ENCODE measurements at places on chromosomes 5 and 9.

DNA sequence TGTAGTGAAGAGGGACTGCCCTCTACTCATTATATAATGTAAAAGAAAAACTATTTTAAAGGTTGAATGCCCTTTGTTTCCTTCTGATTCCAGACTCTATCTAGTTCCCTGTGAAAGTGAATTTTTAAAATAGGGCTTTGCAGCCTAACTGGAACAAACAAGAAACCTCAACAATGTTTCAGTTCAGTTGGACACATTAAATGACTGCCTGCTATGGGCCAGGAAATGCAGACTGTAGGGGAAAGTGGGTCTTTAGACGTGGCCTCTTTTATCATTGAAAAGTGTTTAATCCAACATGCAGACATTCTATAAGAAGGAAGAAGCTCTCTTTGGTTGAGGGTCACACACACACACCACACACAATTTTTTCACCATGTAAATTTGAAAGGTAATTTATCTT is 289.1 kb downstream of the ICE1 start:
- DNase-seq, result no peak

DNA sequence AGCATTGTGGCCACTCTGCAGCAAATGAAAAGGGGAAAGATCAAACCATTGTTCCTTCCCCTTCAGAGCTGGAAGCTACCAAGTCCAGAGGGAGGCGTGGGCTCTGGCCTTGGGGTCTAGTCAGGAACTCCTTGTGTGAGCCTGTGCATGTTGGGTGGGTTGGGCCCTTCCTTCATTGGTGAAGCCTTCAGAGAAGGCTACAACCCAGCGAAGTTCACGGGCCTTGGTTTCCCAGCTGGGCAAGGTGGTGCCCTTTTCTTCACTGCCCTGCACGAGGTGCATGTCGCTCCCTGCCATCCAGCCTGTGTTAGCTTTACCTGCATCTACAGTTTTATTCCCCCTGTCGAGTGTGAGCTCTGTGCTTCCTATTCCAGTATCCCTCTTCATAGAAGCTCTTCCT is 84.7 kb downstream of the ZNF618 start:
- DNase-seq, result no peak

DNA sequence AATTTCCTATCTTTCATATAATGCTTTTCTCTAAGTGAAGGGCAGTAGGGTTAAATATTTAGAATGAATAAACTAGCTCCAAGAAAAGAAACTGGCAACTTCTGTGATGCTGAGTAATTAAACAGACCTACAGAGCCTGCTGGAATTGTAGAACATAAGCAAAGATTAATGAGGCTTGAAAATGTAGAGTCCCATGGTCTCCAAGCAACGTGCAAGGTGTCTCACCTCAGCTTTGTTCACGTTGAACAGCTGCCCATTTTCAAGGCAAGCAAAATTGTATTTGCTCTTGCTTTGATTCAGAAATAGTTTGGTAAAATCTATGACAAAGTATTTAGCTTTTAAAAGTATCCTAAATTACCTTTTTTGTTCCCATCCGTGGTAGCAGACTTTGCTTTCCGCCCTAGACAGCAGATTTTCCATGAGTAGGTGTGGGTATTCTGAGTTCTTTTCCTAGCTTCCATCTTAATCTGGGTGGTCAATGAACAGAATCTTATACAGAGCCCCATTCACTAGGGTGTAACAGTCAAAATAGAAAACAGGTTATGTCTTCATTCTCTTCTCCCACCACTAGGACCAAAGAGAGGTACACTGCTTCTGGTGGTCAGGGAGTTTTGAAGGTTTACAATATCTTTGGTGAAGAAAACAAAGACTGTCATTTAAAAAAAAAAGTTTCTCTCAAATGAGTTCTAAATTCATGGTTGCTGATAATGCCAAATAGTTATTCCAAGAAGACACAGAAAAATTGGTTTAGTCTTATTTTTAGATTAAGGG is 52.1 kb upstream of the TYRP1 start:
- no peak for DNase-seq

GRCh38 chr9:126661521-126662251 is 48.0 kb downstream of the LMX1B start:
- DNase-seq, result no peak

- DNase-seq, result no peak
Observed at GRCh38 chr5:78629624-78630023, 18.9 kb downstream of the LHFPL2 start.

DNA sequence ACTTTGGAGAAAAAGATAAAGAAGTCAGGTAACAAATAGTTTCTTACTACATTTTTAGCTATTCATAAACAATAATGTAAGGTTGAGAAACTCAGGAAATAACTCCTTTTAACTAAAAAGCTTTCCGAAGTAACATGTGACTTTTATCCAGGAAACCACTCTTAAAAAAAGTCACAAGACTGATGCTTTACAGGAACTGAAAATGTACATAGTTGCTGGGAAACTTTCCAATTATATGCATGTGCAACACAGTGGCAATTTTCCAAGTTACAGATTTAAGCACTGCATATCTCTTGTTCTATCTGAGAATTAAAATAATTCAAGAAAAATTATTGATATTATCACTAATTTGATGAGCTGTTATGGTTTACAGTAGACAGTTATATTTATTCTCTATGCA is 105.2 kb downstream of the CDH10 start:
- DNase-seq, result no peak

GRCh38 chr5:157602505-157602904 is 26.9 kb upstream of the ADAM19 start:
- DNase-seq, result no peak

GRCh38 chr9:37954581-37954981 is 50.7 kb upstream of the SLC25A51 start:
- no peak for DNase-seq

- no peak for DNase-seq
Observed at GRCh38 chr9:27572061-27572460, 1.2 kb downstream of the C9orf72 start.

DNA sequence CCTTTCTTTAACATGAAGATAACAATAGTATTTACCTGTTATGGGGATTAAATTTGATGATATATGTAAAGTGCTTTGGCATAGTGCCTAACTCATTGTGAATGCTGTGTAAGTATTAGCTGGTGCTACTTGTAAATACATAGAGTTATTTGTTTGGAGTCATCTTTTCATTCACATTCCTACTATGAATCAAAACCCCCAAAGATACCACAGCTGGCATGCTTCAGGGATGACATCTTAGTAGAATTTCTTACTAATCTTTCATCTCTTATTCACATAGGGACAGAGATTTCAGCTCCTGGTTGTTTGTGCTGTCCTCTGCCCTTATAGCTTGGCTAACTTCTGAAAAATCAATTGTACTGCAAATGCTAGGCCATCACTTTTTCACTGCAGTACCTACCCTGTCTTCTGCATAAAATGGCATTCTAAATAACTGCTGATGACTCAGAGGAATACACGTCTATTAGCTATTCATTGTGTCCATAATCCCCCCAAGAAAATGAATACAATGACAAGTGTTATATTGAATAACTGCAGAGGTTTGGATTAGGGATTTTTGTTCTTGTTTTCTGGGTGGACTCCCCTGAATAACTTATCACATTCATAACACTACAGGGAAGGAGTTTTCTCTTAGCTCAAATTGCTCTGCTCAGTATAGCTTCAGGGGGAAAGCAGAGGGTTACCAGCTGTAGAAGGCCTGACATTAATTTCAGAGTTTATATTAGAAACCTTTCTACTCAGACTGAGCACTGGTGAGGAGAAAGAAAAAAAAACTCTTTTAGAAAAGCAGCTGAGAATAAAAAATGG is 192.2 kb upstream of the C9orf72 start:
- no peak for DNase-seq

- no peak for DNase-seq
Observed at GRCh38 chr9:32558408-32558934, 6.1 kb upstream of the TOPORS start.

DNA sequence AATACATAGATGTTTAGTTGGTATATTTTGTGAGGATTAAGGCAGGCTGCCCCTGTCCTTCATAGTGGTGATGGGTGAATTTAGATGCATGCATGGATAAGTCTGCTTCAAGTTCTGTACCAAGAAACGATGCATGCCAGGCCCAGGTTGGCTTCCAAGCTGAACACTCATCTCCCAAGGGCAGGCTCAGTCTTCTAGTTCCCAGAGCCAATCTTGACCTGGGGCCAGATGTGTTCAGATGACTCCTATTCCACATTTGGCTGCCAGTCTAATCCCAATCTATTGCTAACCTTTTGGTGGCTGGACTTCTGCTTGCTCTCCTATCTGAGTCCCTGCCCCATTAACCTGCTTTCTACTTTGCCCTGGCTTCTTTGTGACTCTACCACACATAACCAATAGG is 18.5 kb upstream of the SNAPC3 start:
- no peak for DNase-seq
